ENCODE measurements at places on chromosomes 6 and 20.

DNA sequence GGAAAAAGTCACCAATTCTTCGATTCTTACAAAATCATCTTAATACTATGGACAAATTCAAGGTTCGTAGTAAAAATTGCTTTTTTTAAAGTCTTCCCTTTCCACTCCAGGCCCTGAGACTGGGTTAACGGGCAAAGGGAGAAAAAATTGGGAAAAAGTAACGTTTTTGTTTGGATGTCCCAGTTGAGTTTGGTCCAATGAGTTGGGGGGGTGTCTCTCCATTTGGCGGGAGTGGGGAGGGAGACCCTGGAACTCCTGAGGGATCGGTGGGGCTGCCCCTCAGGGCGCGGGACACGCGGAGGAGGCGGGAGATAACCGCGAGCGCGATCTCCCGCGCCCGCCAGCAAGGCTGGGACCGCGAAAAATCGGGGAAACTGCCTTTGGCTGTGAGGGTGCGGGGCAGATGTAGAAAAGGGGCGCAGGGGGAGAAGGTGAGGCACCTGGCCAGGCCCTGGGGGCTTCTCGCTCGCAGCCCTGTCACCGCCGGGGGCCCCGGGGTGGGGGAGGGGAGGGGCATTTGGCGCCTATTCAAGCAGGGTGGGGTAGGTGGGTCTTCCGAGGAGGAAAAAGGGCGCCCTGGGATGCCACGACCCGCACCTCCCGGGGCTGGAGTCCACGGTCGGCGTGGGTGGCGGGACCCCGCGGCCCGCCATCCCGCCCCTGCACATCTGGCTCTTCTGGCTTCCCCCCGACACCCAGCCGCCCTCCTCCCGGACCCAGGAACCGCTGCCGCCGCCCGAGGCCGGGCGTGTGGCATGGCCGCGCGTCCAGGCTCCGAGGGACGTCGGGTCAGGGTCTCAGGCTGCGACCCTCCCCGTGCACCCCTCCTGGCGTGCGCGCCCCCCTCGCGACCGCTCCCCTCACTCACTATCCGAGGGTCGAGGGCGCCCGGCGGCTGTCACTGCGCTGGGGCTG is 595 bp downstream of the FBXO5 start:
- DNase-seq: no peak

GRCh38 chr6:144353871-144354314 is 68.8 kb downstream of the UTRN start:
- no peak for DNase-seq

DNA sequence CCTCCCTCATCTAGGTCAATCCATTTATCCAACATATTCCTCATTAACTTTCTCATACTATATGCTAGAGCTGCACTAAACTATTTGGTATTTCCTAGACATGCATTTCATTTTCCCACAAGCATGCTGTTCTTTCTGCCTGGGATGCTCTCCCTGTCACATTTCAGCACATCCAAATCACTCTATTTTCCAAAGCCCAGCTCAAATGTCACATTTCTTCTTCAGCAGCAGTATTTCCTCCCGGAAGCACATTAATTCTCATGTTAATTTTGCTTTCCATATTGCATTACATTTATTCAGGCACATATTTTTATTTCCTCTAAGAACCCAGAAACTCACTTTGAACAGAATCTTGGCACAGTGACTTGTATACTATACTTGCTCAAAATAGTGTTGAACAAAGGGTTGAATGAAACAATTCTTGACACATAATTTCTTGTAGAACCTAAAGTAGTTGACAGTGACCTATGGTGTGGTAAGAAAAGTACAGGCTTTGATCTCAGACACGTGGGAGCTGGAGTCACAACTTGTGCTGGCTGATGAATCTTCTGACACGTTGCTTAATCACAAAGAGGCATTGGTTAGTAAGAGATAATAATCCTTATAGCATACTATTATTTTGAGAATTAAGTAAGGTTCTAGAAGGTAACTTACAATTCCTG is 30.8 kb upstream of the CD2AP start:
- no peak for DNase-seq

DNA sequence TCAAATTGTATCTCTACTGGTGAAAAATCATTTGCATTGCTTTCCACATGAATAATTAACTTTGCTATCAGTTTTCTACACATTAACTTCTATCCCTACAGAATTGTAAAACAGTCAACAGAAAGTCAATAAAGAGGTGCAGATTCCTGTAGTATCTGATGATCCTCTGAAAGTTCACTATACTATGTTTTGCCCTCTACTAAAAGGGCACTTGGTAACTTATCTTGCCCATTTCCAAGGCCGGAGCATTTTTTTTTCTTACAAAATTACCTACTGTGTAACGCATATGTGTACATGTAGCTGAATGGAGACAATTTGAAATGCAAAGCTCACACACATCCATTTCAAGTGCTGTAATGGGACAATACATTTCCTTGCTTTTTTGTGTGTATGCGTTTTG is 9.6 kb upstream of the SPTLC3 start:
- DNase-seq: no peak

DNA sequence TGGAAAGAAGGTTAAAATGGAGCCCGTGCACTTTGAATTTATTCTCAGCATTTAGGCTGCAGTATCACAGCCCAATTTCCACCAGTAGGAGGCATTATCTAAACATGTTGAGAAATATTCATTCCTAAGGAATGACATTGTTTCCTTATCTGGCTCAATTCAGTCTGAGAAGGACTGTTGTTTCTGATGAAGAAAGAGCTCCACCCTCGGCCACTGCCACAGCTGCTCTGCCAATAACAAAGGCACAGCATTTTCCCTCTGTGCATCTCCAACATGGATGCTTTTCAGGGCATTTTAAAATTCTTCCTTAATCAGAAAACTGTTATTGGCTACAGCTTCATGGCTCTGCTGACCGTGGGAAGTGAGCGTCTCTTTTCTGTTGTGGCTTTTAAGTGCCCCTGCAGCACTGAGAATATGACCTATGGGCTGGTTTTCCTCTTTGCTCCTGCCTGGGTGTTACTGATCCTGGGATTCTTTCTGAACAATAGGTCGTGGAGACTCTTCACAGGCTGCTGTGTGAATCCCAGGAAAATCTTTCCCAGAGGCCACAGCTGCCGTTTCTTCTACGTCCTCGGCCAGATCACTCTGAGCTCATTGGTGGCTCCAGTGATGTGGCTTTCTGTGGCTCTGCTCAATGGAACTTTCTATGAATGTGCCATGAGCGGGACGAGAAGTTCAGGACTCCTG is at the start of gene CALHM5:
Gene CALHM5, plus strand, starts transcription at position 216 of the 687 bp plus-strand sequence. Its CDS starts 58 bp downstream, at position 274.
- DNase-seq: peak; percentile 74

- DNase-seq: no peak
These were observed 1.5 kb downstream of the ZBTB22 start for GRCh38 chr6:33315793-33316602.

DNA sequence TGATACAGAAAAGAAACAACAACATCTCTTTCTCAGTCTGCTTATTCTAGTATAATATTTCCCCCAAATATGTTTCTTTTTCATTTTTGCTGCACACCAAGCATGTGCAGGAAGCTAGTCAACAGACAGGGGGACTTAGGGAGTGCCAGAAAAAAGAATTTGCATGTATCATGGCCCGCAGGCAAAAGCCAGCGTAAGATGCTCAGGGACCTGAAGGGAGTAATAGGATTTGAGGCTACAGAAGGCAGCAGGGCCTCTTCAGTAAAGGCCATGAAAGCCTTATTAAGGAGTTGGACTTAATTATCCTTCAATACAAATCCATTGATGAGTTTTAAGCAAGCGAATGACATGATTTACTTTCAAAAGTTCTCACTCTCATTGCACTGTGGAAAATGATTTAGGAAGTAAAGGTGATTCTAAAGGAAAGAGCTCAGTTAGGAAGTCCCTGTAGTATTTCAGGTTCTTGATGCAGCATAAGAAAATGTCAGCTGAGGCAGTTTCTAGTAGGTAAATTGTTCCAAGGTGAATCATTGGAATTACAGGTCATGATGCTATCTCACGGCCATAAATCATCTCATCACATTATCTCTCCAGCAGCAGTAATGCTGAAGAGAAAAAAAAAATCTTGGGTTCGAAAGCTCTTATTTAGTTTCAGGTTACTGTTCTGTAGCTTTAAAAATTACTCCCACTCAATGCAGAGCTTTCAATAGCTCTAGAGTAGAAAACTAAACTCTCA is 94.8 kb downstream of the PTCHD4 start:
- DNase-seq: no peak

DNA sequence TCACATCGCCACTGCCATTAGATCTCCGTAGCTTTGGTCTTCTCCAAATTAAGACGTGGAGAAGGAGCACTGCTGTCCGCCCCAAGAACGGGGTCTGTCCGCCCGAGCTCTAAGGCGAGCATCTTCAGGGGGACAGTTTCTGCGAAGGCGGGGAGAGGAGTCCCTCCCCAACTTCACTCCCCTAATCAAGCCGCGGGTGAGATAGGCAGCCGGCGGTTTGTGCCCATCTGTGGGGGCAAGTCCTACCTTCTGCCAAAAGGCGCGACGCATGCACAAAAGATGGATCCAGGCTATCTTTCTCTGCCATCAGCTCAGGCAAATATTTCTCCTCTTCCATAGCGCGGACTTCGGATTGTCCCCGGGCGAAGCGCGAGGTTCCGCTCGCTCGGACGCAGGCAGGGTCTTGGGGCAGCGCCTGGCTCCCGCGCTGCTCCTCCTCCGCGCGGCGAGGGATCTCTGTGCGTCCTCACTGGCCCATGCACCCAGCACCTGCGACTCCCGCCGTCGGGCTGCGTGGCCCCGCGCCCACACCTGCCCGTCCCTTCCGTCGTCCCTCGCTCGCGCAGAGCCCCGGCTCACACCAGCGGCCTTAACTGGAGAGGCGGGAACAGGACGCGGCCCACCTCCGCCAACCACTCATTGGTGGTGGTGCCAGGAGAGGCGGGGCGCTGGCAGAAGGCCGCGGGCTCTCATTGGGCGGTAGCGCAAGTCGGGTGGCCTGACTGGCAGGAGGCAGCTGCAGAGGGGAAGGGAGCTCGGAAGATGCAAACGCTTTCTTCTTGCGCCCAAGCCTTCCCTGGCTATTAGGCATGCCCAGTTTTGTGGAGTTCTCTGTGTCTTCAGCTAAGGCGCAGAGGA is at the start of gene KHDRBS2:
Gene KHDRBS2, minus strand, starts transcription at position 614 of the 858 bp plus-strand sequence.
- no peak for DNase-seq

GRCh38 chr20:31717478-31718201 is 5.0 kb downstream of the BCL2L1 start:
- no peak for DNase-seq

DNA sequence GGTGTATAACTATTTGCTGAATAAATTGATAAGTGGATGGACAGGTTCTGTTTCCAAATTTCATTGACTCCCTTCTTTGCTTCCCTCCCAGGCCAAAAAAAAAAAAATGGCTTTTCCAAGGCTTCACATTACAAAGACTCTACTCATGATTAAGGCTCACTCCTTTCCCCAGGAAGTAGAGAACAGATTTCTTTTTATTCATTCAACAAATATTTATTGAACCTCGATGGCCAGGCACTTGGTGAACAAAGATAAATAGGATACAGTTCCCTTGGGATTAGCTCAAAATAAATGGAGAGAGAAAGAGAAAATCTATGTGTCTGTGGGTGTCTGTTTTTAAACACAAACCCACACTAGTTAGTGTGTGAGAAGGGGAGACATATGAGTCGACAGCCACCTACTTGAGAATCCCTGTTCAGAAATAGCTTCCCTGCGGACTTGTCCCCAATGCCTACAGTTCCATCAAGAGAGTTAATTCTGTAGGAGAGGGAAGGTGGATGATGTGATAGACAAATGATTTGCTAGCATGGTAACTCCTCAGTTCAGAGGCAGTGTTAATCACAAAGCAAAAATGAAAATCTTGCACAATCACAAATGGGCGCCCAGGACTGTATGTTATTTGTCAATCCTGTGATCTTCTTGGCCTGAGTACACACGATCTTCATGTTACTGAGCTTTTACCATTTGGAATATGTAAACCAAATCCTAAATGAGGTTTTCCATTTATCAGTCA is 20.3 kb downstream of the TRAF3IP2 start:
- no peak for DNase-seq

DNA sequence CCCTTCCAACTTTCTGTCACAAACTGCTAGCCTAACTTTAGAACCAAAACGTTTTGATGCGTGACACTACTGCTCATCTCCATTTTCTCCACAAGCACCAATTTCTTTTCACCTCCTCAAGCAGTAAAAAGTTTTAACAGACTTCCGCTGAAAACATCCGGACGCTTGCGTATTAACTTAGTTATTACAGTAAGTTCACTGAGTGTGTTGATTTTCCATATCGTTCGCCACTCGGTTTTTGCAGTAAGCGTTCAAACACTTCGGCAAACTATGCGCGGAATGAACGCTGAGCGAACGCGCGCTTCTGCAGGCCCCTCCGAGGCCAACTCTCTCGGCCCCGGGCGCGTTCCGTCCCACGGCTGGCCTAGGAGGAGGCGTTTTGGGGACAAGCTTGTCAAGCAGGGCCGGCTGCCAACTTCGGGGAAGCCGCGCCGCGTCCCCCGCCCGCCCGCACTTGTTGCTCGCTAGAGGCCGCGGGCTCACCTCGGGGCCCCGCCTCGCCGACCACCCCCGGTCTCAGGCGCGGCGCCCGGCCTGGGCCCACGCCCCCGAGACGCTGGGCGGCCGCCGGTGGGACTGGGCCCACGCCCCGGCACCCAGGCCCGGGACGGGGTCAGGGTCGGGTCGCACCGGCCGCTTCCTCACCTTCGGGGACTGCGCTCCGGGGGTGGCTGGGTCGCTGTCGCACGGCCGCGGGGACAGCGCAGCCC is 945 bp downstream of the PHF10 start:
- DNase-seq: peak; percentile 54

- no peak for DNase-seq
These were observed 174.8 kb downstream of the IBTK start for GRCh38 chr6:82072751-82073150.

All from ACHN (cell line).